ENCODE measurements at places on chromosomes 4 and X.

- no peak for DNase-seq
These were observed 39.6 kb upstream of the SLC7A3 start for GRCh38 chrX:70970482-70970995.

DNA sequence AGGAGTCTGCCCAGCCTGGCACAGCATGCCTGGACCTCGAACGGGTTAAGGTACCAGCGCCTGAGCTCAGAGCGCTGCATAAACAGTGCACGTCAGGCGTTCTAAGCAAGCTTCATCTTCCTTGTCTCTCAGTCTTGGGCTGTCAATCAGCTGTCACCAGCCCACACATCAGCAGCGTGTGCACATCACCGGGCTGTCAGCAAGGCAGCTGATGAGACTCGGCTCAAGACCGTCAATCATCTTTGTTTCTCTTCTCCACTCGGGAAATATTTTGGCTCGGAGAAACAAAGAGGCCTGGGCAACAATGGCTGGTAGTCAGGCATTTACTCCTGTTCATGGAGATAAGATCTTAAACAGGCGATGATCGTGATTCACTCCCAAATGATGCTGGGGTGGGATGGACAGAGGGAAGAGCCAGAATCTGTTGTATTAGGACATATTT is 141.3 kb downstream of the LDB2 start:
- DNase-seq = no peak

- no peak for DNase-seq
These were observed 507.9 kb downstream of the MID1IP1 start for GRCh38 chrX:39309018-39309635.

GRCh38 chr4:158835226-158836001 is 66.6 kb downstream of the FNIP2 start:
- no peak for DNase-seq

GRCh38 chr4:186700746-186701145 is 22.9 kb downstream of the FAT1 start:
- DNase-seq = no peak

- DNase-seq = no peak
These were observed 11.6 kb upstream of the HADH start for GRCh38 chr4:107977966-107978705.

DNA sequence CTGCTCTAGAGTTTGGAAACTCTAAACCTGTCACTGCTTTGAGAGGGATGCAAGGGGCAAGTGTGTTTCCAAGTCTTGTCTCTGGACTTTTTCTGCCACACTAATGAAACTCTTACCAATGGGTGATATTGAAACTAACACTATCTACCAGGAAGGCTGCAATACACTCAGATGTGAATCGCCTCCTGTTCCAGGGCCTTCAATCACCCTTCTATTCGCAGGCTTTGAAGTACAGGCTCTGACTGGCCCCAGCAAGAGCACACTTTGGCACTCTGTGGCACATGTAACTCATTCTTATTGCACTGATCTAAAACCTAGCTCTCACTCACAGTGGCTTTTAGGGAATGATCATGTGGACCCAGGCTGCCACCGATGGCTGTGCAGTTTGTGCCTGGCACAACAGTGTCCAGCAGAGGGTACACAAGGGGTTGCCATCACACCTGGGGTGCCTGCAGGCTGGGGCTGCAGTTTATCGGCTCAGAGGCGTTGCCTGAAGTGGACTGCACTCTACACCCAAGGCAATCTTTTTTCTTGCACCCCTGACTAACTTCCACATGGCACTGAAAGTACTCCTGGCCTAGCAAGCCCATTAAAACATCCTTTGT is 210.8 kb downstream of the MGST2 start:
- no peak for DNase-seq

- no peak for DNase-seq
These were observed 492.1 kb upstream of the SMIM31 start for GRCh38 chr4:164261831-164262230.

DNA sequence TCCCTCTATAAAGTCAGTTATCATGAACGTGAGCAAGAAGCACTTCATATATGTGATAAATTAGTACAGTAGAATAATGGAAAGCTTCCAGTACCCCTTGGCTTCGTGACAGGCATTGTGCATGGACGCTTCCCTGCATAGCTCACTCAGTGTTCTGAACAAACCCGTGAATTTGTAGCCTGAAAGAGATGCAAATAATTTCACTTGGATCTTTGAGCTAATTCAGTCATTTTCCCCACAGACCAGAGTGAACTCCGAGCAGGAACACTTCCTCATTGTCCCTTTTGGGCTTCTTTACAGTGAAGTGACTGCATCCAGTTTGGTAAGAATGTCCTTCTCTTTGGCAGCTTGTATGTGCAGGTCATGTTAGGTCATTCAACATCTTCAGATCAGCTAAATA is 50.1 kb downstream of the ADD1 start:
- DNase-seq = no peak

GRCh38 chr4:15654593-15655222 is 449 bp downstream of the FBXL5 start:
- no peak for DNase-seq

- DNase-seq = no peak
These were observed 82.4 kb downstream of the DLG3 start for GRCh38 chrX:70527053-70527452.

DNA sequence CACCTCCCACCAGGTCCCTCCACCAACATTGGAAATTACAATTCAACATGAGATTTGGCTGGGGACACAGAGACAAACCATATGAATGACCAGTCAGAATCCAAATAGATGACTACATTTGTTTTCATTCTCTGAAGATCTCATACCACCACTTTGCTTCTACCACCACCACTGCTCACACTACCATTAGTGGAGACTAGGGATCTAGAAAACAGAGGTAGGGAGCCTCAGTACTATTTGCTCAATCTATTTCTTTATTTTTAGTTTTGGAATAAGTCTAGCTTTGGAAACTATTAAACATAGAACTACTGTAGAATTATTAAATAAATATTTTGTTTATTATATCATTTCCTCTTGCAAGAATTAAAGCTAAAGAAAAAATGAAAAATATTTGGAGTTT is 727.9 kb downstream of the CCSER1 start:
- DNase-seq = no peak

GRCh38 chr4:98577956-98578355 is 80.5 kb downstream of the TSPAN5 start:
- DNase-seq = no peak

- DNase-seq = no peak
These were observed 26.5 kb downstream of the MSL3 start for GRCh38 chrX:11784543-11784942.

DNA sequence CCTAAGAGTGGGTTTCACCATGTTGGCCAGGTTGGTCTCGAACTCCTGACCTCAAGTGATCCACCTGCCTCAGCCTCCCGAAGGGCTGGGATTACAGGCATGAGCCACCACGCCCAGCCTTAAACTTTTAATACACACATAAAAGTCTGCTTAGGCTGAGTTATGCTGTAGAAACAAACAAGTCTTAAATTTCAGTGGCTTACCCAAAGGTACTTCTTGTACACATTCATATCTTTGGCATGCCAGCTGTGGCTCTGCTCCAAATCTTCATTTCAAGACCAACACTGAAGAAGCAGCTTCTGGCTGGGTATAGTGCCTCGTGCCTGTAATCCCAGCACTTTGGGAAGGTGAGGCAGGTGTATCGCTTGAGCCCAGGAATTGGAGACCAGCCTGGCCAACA is 80.3 kb downstream of the PPEF2 start:
- DNase-seq = no peak

DNA sequence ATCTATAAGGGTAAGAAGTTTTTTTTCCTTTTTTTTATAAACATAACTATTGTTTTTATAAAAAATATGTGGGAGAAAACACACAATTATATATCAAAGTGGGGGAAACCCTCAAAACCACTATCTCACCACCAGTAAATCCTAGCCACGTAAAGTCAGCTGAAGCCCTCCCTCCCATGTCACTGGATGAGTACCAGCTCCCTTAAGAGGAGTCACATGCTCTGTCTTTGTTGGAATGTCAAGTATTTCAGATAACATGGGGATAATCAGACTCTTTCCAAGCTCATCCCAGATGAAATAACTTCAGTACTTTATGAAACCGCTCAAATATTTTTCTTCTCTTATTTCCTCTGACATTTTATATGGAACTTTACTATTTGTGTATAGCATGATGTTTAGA is 2.4 kb downstream of the MYOZ2 start:
- no peak for DNase-seq

DNA sequence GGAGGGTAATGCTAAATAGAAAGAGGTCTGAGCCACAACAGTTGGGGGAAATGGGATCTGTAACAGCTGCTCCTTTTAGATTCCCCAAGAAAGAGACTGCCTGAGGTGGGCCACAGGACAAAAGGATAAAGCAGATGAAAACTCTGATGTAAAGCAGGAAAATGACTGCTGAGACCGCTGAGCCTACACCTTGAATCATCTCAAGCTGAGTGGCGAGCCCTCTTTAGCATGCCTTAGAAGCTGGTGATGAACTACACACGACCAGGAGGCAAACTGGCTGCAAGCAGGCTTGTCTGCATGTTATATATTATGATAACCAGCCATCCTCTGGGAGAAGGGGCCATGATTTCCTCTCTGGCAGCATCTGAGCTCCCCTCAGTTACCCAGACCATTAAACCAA is 88.4 kb downstream of the TTC29 start:
- no peak for DNase-seq

- DNase-seq = no peak
These were observed 11.8 kb downstream of the KIF4A start for GRCh38 chrX:70301716-70302115.

- no peak for DNase-seq
These were observed 42.7 kb upstream of the PHEX start for GRCh38 chrX:21989384-21989783.

- DNase-seq = no peak
These were observed 129.4 kb downstream of the RASL11B start for GRCh38 chr4:52991472-52991871.

- no peak for DNase-seq
These were observed 254.2 kb downstream of the KCTD8 start for GRCh38 chr4:44194365-44194764.

GRCh38 chr4:54073271-54073880 is 9.0 kb upstream of the CHIC2 start:
- DNase-seq = no peak

DNA sequence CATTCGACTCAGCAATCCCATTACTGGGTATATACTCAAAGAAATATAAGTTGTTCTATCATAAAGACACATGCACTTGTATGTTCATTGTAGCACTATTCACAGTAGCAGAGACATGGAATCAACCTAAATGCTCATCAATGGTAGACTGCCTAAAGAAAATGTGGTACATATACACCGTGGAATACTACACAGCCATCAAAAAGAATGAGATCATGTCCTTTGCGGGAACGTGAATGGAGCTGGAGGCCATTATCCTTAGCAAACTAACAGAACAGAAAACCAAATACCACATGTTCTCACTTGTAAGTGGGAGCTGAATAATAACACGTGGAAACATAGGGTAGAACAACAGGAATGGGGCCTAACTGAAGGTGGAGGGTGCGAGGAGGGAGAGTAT is 44.9 kb downstream of the TMEM131L start:
- no peak for DNase-seq

DNA sequence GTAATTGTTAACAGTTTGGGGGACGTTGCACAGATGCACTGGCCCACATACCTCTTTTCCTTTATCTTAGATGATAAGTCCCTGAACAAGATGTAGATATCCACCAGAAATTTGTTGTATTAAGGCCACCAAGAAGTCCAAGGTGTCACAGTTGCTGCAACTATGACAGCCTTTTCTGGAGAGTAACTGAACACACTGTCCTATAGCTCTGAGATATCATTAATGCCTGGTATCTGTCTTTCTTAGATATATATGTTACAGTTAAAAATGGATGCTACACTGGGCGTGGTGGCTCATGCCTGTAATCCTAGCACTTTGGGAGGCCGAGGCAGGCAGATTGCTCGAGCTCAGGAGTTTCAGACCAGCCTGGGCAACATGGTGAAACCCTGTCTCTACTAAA is 77.8 kb upstream of the PRDX4 start:
- DNase-seq = no peak

GRCh38 chrX:22193851-22194659 is 78.7 kb upstream of the CBLL2 start:
- DNase-seq = no peak

GRCh38 chrX:323721-324628 is 5.4 kb upstream of the GTPBP6 start:
- DNase-seq = no peak

DNA sequence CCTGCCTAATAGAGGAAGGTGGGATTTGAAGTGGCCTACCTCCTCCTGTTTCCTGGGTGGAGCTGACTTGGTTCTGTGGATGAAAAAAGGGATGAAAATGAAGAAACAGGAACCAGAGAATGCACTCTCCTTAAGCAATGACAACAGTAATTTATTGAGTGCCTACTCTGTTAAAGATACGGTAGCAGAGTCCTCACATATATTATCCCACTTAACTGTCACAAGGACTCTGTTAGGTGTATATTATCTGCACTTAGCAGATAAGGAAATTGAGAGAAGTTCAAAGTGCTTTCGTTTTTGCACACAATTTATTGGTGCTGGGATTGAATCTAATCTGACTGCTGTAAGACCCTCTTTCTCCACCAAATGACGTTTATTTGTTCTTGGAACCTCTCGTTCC is 301.2 kb downstream of the PACRGL start:
- DNase-seq = no peak

DNA sequence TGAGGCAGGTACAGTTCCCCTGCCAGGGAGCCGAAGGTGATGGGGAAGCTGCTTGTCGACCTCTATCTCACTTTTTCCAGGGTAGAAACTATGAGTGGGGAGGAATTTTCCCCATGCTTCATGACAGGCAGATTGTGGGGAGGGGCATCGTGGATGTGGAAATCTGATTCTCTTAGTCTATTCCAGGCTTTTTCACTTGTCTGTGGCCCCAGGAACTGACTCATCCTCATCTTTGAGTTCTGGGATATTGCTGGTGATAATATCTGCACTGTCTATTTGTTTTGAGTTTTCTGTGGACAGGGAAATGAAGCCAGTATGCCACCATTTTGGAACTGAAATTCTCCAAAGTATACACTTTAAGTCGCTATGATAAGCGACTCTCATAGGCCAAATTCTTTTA is 7.6 kb upstream of the TLR2 start:
- DNase-seq = no peak

DNA sequence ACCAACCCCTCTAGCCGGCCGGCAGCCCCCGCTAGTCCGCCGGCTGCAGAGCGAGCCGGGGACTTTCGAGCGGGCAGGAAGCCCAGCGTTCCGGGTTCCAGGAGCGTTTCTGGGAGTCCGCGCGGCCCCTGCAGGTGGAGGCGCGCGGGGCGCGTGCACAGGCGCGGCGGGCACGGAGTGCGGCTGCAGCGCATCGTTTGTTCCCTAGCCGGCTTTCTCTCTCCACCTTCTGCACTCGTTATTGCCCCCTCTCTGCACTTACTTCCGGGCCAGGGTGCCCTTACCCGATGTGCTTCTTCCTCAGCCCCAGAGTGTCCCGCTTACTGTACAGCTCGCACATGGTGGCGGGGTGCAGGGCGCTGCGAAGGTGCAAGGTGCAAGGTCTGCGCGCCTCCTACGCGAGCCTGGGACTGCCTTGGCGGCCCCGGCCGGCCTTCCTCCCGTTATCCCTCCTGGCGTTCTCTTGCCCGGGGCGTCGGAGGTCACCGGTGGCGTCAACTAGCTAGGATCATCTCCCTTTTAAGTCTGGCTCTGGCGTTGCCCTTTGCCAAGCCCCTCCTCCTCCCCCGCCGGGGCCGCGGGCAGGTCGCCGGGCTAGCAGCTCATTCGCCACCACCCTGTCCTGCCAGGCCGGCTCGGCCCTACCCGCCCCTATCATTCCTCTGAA is at the start of gene ETNPPL:
Gene ETNPPL, minus strand, starts transcription at position 495 of the 667 bp plus-strand sequence. Its CDS starts 155 bp downstream, at position 340.
- no peak for DNase-seq

GRCh38 chrX:397575-397974 is 10.9 kb upstream of the PPP2R3B start:
- no peak for DNase-seq
